ENCODE measurements at places on chromosomes 11 and 22.

- DNase-seq = no peak
These were observed 5.5 kb downstream of the PRSS23 start for GRCh38 chr11:86805873-86806310.

- DNase-seq = no peak
These were observed 7.8 kb upstream of the PYGM start for GRCh38 chr11:64767344-64768299.

DNA sequence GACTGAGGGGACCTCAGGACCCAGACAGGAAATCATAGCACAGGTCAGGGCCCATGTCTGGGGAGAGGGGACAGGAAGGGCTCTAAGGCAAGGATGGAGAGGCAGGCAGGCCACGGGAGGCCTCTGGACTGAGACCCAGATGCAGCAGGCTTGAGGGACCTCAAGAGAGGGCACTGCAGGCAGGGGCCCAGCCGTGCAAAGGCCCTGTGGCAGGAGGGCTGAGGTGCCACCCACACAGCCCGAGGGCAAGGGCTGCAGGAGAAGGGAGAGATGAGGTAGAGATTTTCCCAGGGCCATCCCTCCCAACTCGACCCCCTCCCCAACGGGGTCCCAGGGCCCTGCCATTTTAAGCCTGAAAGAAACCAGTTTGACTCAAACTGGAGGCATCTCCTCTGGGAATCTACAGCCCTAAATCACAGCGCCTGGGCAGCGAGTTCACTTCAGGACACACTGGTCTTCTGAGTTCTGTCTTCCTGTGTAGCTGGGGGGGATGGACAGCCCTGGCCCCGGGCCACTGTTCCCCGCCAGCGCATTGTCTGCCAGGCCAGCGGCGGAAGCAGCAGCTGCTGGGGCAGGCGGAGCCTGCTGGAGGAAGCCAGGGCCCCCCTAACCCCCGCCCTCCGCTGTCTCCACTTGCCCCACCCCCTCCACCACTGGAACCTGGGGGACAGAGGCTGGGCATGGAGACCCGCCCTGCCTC, 20.3 kb upstream of the WNT7B start:
- DNase-seq = no peak

GRCh38 chr11:119093942-119094815, 7.5 kb downstream of the DPAGT1 start:
- DNase-seq = no peak

DNA sequence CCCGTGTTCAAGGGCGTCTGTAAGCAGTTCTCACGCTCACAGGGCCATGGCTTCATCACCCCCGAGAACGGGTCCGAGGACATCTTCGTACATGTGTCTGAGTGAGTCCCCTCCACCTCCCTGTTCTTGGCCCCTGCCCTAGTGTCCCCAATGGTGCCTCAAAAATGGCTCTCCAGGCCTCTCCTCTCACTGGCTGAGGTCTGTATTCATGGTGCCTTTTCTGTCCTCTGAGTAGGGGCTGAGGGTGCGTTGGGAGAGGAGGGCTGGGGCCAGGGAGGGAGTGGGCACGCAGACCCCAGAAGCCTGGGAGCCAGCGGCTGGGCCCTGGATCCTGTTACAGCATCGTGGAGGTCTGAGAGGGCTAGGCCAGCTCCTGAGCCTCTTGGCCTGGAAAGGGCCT, 12.9 kb downstream of the CSDC2 start:
- no peak for DNase-seq

DNA sequence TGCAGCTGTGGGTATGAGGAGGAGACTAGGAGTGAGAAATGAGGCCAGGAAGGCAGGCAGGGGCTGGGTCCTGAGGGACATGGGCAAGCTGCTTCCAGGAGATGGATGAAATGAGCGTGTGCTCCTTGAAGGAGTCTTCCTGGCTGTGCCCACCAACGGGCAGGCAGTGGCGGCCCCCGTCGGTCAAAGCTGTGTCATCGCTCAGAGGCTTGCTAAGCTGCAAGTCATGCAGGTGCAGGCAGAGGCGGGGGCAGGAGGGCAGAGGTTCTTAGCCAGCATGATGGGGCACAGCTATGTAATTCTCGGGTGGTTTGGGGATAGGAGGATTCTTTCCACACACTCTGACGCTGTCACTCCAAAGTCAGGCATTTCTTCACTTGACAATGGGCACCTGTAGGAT, 12.5 kb upstream of the PEX26 start:
- DNase-seq = no peak

DNA sequence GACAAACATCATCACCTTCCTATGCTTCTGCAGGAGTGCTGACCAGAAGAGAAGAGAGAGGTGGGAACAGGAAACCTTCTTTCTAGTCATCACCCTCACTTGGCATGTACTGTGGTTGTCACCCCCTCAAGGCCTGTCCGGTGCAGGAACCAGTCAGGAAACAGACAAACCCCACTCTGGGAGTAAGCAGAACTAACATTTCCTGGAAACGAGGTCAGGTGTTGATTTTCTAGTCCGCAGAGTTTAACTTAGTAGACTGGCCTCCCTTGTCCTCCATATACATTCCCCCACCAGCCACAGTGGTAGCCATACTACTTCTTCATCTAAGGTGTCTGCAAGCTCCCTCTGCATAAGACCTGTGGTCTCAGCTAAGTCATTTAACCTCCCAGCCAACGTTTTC, 80.7 kb upstream of the NCAM1 start:
- no peak for DNase-seq

Measured in vagina (tissue), 2 donors.